ENCODE measurements at places on chromosomes 4 and X.

GRCh38 chrX:150456466-150456865, 93.3 kb downstream of the MAMLD1 start:
- no peak for DNase-seq

DNA sequence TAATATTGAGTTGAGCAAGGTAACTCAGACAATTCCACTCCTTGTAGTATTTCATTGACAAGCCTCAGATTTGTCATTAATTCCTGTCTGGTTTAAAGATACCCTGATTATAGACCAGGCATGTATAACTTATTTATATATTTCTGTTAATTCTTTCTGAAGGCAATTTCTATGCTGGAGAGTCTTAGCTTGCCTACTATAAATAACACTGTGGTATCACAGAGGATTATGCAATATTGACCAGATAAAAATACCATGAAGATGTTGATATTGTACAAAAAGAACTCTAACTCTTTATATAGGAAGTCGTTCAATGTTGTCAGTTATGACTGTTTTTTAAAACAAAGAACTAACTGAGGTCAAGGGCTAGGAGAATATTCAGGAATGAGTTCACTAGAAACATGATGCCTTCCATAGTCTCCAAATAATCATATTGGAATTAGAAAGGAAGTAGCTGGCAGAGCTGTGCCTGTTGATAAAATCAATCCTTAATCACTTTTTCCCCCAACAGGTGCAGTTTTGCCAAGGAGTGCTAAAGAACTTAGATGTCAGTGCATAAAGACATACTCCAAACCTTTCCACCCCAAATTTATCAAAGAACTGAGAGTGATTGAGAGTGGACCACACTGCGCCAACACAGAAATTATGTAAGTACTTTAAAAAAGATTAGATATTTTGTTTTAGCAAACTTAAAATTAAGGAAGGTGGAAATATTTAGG, 821 bp downstream of the CXCL8 start:
- DNase-seq = no peak

- no peak for DNase-seq
Measured at GRCh38 chrX:103399744-103400143, 23.4 kb downstream of the BEX3 start.

GRCh38 chr4:143397335-143397734, 60.7 kb downstream of the GAB1 start:
- no peak for DNase-seq

GRCh38 chr4:22179124-22179874, 230.7 kb upstream of the KCNIP4 start:
- peak; percentile 65 for DNase-seq

DNA sequence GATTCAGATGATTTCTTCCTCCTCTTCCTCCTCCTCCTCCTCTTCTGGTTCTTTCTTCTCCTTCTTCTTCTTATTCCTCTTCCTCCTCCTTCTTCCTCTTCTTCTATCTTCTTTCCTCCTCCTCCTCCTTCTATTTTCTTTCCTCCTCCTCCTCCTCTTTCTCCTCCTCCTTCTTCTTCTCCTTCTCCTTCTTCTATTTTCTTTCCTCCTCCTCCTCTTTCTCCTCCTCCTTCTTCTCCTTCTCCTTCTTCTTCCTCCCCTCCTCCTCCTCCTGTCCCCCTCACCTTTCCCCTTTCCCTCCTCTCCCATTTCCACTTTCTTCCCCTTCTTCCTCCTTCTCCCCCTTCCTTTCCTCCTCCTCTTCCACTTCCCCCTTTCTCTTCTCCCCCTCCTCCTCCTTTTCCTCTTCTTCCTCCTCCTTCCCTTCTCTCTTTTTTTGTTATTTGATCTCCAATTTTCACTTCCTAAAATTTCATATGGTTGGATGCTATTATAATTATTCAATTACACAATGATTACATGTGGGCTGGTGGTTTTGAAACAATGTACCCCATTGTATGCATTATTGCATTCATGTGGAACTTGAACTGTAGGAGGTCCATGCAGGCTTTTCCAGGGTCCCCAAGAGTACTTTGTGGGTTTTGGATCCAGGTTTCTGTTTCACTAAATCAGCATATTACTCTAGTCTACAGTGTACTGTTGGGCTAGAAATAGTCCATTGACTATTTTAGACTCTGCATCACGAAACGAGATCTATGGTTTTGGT, 68.1 kb downstream of the SORBS2 start:
- no peak for DNase-seq

- no peak for DNase-seq
Measured at GRCh38 chr4:37236165-37236564, 8.4 kb upstream of the NWD2 start.

DNA sequence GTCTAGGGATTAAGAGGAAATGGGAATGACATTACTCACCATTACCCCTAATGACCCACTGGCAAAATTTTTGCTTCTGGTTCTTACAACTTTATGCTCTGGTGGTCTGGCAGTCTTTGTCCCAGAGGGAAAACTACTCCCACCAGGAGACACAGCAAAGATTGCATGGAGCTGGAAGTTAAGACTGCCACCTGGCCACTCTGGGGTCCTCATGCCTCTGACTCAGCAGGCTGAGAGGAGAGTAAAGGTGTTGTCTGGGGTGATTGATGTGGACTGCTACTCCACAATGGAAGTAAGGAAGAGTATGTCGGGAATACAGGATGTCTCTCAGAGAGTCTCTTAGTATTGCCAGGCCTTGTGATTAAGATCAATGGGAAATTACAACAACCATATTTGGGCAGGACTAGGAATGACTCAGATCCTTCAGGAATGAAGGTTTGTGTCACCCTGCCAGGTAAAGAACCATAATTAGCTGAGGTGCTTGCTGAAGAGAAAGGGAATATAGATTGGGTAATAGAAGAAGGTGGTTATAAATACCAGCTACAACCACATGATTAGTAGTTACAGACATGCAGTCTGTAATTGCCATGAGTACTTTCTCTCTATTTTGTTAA, 215.5 kb downstream of the GPAT3 start:
- DNase-seq = no peak

DNA sequence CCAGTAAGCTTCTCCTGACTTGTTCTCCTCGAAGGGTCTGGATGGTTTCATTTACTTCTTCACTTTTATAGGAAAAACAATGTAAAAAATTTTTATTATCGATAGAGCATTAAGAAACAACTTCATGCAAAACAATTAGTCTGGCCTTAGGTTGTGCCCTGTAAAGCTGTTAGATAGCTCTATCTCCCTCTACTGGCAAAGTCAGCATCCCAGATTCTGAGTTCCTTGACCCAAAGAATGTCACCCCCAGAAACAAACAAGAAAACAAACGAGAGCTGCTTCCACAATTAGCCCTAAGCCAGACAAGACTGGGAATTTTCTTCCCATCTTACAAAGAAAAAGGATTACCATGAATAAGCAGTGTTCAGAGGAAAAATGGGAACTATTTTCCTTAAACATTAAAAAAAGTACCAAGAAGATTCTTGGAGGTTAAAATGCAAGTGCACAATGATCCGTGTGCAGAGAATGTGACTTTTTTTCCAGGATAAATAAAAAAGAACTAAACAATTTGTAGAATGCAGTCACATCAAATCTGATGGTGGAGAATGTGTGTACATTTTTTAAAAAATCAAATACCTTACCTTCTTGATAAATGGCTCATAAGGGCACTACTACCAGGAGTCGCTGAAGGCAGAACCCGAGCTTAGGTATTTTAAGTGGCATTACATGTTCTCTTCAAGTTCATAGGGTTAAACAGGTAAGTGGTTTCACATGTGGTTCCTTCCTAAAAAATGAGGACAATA, 293.2 kb downstream of the FBXO8 start:
- DNase-seq = no peak

GRCh38 chrX:40471965-40472648, 108.7 kb upstream of the ATP6AP2 start:
- peak; percentile 80 for DNase-seq

DNA sequence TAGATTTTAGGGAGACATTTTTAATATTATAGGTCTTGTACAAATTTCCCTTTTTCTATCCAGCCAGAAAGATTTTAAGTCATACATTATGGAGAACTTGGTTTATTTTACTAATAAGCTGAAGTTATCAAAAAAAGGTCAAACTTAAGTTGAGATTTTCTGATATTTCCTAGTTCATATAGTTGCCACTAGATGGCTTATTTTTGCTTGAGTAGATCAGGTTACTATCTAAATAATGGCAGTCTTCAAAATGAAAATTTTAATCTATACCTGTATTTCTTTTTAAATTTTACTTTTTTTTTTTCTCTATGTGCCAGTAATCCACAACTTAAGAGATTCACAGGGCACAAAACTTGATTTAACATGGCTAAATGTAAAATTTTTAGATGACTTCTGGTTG, 52.3 kb downstream of the USP9X start:
- no peak for DNase-seq

GRCh38 chrX:134990801-134991481, at the start of gene SMIM10:
TSS of gene SMIM10 (plus strand) at chrX:134990991. CDS start at chrX:134991096, 105 bp downstream.
- DNase-seq = no peak

GRCh38 chr4:1207157-1207470, 34.7 kb upstream of the SPON2 start:
- no peak for DNase-seq

DNA sequence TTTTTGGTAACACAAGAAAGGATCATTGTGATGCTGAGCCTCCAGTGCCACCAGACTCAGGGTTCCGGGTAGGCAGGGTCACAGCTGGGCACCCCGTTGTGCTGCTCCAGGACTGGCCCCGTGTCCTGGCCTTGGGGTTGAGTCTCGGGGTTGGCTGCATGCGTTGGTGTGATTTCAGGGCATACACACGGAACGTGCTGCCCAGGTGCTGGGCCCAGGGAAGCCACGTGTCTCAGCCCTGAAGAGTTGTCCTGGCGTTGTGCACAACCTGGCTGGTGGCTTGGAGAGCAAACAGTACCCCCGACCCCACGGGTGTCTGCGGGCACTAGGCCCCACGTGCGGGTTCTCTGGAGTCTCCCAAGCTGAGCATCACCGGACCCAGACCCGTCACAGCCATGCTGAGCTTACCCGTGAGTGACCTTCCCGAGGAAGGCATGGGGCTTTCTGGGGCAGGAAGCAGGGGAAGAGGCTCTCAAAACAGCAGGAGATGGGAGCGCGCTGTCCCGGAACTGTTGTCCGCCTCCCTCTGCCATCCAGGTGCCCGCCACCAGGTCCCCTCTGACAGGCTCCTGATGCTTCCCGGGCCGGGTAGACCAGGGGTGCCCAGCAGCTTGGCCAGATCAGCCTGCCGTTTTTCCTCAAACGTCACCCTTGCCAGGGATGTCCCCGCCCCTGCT, 66.1 kb upstream of the ENPP6 start:
- no peak for DNase-seq

- no peak for DNase-seq
Measured at GRCh38 chrX:34631479-34632220, 25.4 kb downstream of the TMEM47 start.

DNA sequence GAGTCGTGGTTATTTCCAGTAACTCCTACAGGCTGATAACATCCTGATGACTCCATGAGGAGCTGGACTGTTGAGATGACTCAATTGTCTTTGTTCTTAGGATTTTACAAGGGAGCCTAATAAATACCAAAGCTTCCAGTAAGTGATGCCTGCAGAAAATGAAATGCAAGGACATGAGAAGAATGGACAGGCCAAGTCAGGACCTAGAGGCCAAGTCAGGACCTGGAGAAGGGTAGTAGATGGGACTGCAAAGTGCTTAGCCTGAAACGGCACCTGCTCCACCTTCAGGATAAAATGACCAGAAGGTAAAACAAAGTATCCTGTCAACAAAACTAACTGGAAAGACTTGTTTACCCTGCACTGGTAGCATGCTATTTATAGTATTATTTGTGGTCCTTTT, 6.4 kb upstream of the SLC10A6 start:
- no peak for DNase-seq

GRCh38 chr4:83561381-83561780, 25.5 kb downstream of the GPAT3 start:
- DNase-seq = no peak

DNA sequence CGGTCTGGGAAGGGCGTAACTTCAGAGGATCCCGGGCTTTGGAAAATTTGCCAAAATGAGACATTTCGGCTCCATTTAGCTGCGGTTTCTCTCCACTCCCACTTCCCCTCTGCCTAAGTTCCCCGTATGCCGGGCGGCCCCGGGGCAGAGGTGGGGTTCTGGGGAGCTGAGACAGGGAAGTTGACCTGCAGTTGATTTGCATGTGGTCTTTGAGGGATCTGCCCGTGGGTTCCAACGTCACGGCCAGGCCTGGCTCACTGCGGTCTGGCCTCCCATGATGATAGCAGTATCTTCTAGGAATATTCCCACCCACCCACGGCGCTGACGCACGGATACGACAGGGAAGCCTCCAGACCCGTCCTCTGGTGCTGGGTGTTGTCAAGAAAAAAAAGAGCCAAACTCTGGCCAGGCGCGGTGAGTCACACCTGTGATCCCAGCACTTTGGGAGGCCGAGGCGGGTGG, 27.3 kb upstream of the CRLF2 start:
- no peak for DNase-seq

DNA sequence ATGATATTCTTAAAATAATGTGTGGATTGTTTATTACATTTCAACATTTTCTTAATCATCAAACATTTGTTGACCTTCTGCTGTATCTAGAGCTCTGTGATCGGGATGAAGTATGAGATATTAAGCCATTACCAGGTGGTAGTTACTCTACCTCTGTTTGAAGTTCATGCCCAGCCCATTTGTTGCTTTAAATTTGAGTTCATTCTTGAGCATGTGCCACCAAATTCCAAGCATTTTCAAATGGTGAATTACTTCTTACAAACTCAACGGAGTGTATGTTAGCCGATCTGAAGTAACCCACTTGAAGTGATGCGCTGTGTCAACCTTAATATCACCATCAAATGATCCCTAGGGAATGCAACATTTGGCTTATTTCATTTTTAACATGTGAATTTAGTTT, 7.3 kb upstream of the DTHD1 start:
- no peak for DNase-seq

DNA sequence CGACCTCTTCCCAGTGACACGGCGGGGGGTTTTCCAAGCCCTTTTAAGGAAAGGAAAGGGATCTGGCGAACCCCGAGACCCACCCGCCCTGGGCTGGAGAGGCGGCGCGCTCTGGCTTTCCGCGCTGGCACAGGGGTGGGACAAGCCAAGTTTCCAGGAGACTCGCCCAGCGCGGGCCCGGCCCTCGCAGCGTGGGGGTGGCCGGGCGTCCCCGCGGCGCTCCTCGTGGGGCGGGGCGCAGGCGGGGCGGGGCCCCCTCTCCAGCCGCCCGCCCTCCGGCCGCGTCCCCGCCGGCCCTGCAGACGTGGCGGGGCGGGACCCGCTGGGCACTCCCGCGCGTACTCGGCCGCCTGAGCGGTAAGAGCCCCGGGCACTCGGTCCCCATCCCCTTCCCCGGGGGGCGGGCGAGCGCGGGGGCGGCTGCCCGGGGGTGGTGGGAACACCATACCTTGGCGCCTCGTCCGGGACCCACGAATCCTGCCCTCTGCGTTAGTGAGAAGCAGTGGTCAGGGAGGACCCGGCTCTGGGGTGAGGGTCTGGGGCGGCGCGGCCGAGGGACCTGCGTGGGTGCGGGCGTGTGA, at the start of gene FAM114A1:
FAM114A1 (plus strand) TSS at position 329 of the 581 bp plus-strand sequence. CDS start 10,273 bp downstream, outside the sequence.
- DNase-seq = peak; percentile 69

- DNase-seq = no peak
Measured at GRCh38 chr4:184806229-184806550, 19.6 kb downstream of the ACSL1 start.

DNA sequence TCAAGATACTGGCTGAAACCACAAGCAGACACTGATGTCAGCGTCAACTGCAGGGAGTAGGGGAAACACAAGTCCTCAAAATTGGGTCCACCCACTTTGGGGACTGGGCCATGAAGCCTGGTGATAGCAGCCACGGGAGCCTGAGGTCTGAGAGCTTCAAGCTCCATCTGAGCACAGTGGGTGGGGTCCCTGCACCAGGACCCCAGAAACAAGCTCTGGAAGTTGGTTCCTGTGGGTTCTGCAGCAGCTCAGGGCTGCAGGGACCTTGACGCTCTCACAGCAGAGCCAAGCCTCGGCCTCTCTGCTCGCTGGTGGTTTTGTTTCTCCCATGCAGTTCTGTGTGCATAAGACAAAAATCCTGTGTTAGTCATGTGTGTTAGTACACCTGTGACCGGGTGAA, 54.5 kb downstream of the CPLX1 start:
- DNase-seq = no peak
